ENCODE measurements at places on chromosomes 5 and 9.
A peak's percentile ranks its signal among the peaks of the same experiment; 100 is the strongest.

GRCh38 chr9:119322184-119322583 is 47.1 kb downstream of the BRINP1 start:
- no peak for DNase-seq

GRCh38 chr5:171207256-171207847 is 101.7 kb upstream of the TLX3 start:
- DNase-seq, result no peak

DNA sequence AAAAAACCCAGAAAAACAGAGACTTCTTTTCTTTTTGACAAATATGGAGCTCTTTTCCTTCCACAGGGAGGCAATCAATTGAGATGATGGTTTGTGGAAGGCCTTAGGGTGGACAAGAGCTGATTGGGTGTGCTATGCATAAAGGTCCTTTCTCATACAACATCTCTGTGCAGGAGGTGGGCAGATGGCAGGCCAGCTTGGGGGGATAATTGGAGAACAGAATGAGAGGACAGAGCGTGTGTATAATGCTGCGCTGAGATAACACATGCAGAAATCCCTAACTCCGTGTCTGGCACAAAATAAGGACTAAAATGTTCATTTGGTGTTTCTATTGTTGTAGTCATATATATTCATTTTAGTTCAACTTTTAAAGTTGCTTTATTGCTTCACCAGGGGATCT is 159.0 kb upstream of the MEF2C start:
- DNase-seq, result no peak

DNA sequence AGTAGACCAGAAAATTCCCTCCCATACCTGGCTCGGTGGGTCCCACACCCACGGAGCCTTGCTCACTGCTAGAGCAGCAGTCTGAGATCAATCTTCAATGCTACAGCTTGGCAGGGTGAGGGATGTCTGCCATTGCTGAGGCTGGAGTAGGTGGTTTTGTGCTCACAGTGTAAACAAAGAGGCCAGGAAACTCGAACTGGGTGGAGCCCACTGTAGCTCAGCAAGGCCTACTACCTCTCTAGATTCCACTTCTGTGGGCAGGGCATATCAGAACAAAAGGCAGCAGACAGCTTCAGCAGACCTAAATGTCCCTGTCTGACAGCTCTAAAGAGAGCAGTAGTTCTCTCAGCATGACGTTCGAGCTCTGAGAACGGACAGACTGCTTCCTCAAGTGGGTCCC is 5.6 kb upstream of the GZMA start:
- no peak for DNase-seq

DNA sequence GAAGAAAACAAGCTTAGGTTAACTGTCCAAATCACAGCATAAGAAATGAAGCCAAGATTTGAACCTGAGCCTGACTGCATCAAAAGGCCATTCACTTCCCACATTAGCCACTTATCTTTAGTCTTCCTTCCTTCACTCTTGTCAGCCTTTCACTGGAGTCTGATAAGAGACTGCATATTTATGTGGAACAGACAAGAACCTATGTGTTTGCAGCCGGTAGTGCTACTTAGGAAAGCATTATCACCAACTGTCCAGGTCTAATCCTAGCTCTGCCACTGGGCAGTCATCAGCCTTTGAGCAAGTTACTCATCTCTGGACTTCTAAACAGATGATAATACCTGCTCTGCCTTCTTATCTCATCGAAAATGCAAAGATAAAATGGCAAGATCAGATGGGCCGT is 12.1 kb upstream of the ATP6V0E1 start:
- no peak for DNase-seq

GRCh38 chr9:78746010-78746409 is 449.1 kb downstream of the PSAT1 start:
- DNase-seq, result no peak

DNA sequence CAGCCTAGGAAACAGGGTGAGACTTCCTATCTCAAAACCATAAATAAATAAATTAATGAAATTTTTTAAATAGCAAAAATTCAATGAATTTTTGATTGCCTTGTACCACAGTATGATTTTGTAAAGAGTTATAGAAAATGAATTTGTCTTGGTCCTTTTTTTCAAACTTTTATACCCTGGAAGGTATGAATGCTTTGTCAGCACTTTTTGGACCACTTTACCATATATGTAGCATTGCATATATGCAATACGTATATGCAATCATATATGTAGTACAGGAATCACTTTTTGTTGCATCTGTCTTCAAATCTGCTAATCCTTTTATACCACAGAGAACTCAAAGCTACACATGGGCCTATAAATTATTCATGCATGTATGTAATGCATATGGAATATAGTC is 9.2 kb upstream of the SMIM15 start:
- DNase-seq, result no peak

DNA sequence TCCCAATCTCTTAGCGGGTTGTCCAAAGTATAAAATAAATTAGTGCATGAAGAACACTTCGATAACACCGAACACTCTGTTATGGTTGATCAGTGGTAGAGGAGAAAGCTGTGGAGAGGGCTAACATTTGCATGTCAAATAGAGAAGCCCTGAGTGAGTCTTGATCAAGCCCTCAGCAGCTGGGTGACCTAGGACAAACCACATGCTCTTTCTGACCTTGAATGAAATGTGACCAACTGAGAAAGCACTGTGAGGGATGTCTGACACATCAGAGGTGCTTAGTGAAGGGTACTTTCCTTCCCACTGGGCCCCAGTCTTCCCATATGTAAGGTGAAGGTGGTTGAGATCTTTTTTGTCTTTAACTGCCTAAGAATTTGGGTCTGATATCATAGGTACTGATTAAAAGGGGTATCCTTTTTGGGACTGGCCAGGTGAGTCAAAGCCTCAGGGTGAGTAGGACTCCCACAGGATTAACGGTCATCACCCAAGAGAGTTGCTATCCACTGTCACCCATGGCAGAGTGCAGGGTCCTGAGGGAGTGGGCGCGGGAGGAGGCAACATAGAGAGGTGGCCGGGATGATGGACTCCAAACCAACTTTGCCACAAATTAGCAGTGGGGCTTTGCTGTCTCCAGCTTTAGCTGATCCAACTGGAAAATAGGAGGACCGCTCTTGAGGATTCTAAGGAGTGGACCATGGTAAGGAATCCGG is 53.5 kb downstream of the KIF4B start:
- no peak for DNase-seq

GRCh38 chr9:136848393-136849037 is 694 bp upstream of the PHPT1 start:
- DNase-seq, result no peak

DNA sequence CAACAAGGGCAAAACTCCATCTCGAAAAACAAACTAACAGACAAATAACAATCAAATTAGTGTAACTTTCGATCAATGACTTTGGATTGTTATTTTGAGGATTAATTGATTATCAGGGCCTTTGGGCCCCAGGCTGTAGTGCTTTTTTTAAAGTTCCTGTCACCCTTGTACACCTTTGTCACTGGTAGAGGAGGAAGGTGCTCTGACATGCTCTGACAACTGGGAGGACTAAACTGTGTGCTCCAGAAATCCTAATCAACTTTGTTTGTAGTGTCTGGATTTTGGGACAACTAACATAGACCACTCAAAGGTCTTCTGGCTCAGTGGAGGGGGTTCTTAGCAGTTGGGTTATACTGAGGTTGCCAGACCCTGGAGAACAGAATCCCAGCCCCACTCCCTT is 1.8 kb downstream of the TXN start:
- no peak for DNase-seq

GRCh38 chr9:76414661-76415060 is 20.4 kb upstream of the RFK start:
- DNase-seq, result no peak

DNA sequence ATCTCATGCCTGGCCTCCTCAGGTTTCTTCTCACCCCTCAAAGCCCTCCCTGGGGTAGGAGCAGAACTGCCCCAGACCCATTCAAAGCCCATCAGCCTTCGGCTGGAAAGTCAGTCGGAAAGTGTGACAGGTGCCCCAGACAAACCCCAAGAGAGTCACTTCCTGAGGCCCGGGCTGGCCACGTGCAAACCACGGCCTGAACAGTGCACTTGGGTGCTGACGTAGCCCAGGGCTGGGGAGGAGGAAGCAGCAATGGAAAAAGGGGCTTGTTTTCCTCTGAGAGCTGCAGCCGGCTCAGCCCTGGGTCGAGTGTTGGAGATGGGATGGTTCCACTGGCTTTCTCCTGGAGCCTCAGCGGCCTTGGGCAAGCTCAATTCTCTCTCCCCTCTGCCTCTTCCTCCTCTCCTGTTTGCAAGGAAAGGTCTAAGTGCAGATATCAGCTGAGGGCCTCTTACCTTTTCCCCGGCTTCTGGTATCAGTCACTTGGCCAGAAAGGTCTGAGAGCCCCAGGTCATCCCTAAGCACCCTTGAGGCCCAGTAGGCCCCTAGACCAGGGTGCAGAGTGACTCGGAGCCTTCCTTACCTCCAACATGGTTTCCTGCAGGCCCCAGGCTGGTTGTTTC is 5.9 kb upstream of the EGR1 start:
- DNase-seq, result peak; percentile 69

DNA sequence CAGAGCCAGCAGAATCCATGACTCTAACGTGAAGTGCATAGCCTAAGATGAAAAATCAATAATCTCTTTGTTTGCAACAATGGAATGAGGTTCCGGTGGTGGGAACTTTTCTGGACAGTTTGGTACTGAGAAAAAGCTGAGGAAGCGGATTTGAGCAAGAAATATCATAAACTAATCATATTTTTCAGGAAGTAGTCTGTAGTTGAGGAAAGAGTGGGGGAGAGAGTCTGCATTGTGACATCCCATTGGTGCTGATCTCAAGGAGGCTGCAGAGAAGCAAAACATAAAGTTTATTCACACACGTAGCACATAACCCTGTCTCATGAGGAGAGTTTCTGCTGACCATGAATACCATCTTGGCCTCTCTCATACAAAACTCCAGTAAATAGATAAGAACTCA is 15.8 kb upstream of the FCHO2 start:
- DNase-seq, result no peak

DNA sequence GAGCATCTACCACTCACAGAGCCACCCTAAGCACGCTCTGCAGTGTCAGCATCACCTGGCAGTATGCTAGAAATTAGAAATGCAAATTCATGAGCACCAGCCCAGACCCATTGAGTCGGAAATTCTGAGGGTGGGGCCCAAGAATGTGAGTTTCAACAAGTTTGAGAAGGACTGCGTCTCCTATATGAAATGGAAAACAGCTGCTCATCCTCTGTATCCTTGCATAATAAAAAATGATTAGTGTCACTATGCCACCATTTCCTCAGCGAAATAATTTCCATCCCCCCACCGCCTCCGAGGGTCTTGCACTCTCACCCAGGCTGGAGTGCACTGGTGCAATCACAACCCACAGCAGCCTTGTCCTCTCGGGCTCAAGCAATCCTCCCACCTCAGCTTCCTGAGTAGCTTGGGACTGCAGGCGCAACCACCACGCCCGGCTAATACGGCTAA is 1.3 kb upstream of the IQGAP2 start:
- DNase-seq, result peak; percentile 26

- DNase-seq, result no peak
Observed at GRCh38 chr5:1268666-1269065, 26.2 kb downstream of the TERT start.

GRCh38 chr9:91425271-91425670 is 1.6 kb upstream of the NFIL3 start:
- no peak for DNase-seq

DNA sequence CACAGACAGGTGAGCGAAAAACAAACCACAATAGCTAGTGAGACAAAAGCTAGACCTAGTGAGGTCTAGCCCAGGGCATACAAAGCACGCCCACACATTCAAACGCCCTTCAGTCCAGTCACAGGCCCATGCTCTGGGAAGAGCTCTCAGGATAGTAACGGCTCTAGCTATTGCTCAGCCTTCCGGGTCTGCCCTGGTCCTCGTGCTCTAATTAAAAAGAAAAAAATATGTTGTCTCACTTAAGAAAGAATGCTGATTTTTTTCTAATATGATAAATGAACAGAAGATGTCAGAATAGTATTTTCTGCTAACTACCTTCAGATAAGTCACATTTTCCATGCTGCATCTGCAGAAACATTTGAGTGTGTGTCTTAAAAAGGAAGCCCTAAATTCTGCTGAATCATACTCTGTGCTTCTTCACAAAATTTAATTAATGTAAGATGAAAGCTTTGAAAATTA is 94.5 kb downstream of the PLPP1 start:
- DNase-seq, result no peak

DNA sequence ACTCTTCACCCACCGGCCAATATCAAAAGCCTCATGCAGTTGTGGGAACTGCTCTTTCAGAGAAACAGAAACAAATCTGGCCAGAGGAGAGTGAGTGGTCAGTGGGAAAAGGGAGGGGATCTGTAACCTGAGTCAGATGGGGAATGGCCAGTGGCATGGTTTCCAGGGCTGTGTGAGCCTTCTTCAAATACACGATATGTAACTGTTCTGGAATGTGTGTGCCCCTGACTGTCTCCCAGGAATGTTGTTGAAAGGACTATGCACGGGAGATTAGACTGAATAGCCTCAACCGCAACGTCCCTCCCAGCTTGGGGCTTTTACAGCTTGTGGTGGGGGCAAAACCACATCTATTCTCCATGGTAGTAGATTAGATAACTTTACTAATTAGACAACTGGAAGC is 60.8 kb downstream of the SH3TC2 start:
- DNase-seq, result no peak

DNA sequence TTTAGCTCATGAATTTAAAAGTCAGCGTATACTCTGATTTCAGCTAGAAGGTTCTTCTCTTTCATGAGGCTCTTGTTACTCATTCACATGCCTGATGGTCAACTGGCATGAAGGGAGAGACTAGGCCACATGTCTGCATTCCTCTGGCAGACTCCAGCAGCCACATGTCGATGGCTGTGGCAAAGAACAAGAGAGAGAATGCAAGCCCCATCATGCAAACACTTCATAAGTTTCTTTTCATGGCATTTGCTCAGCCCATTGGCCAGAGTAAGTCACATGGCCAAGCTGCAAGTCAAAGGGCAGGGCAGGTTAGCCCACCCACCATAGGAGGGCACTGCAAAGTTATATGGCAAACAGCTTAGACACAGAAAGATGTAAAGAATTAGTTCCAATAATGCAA is 5.4 kb downstream of the KCNV2 start:
- DNase-seq, result no peak

GRCh38 chr9:38202336-38202938 is 133.4 kb upstream of the SHB start:
- DNase-seq, result no peak

DNA sequence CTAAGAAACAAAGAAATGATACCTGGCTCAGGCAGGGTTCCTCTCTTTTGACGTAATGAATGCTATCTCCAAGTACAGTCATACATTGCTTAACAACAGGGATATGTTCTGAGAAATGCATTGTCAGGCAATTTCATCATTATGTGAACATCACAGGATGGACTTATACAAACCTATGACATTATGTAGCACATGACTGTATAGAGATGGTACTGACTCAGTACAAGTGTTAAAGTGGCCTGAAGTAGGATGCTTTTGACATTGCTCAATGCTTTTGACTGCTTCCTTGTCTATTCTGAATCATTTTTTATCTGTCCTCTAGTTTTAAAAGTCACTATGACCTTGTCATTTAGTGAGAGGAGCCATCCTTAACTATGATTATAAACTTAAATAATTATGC is 147.6 kb downstream of the NR2F1-AS1 start:
- DNase-seq, result no peak

DNA sequence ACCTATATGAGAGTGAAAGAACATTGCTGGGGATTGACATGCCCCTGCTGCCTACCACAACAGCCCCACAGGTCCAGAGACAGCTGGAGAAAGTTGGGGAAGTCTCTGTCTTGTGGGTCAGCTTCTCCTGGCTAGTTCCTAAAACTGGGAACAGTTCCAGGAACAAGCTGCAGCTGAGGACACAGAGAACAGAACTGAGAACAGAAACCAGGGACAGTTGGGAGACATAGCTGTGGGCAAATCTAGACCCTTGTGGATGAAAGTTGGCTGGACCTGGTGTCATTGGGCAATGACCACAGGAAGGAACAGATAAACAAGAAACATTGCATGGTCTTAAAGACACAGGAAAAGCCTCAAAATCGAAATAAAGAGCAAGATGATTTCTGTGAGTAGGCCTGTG is 58.3 kb upstream of the MOCS2 start:
- no peak for DNase-seq
